ENCODE measurements at places on chromosomes 1 and 21.

DNA sequence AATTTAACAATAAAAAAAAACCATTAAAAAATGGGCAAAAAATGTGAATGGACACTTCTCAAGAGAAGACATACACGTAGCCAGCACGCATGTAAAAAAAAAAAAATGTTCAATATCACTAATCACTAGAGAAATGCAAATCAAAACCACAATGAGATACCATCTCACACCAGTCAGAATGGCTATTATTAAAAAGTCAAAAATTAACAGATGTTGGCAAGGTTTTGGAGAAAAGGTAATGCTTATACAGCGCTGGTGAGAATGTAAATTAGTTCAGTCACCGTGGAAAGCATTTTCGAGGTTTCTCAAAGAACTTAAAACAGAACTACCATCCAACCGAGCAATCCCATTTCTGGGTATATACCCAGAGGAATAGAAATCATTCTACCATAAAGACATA lies 1091.5 kb upstream of the B3GALT2 start:
- H3K27ac ChIP-seq, result no peak overlapping the region
- no peaks in the 10 kb centered on the region for H3K27me3 ChIP-seq
- no peaks in the 10 kb centered on the region for H3K4me1 ChIP-seq

GRCh38 chr1:109508001-109508872 lies 1.3 kb downstream of the AMIGO1 start:
- no peak overlapping the region for H3K27ac ChIP-seq
- H3K4me3 ChIP-seq, result peak overlapping the region; percentile 95
- no peaks in the 10 kb centered on the region for H3K36me3 ChIP-seq
- no peaks in the 10 kb centered on the region for H3K27me3 ChIP-seq
- H3K4me1 ChIP-seq, result no peaks in the 10 kb centered on the region
- no peak for DNase-seq

GRCh38 chr1:33182896-33183295 lies 1.1 kb upstream of the TRIM62 start:
- H3K36me3 ChIP-seq, result no peaks in the 10 kb centered on the region
- H3K27ac ChIP-seq, result peak overlapping the region; percentile 80
- DNase-seq, result no peak

GRCh38 chr1:102937401-102937800 lies 170.9 kb downstream of the COL11A1 start:
- no peaks in the 10 kb centered on the region for H3K36me3 ChIP-seq
- no peak for DNase-seq
- no peaks in the 10 kb centered on the region for H3K27me3 ChIP-seq
- no peaks in the 10 kb centered on the region for H3K4me1 ChIP-seq
- H3K27ac ChIP-seq, result no peak overlapping the region

DNA sequence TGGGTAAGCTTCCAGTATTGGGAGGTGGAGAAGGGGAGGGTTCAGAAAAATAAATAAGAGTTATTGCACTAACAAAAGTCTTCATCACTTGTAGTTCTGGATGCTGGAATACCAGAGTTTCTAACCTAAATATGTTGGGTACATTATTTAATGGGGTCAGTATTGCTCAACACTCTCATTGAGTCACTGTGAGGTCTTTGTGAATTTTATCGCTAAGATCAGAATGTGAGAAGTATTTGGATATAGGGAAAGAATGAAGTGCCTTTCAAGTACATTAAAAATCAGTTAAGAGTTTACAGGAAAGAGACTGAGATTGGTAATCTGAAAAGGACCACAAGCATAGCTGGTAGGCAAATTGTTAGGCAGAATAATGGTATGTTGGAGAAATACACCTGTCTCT lies 8.8 kb downstream of the SNRPE start:
- no peaks in the 10 kb centered on the region for H3K27me3 ChIP-seq
- H3K36me3 ChIP-seq, result no peaks in the 10 kb centered on the region
- no peaks in the 10 kb centered on the region for H3K4me1 ChIP-seq
- DNase-seq, result no peak

- H3K36me3 ChIP-seq, result no peaks in the 10 kb centered on the region
- DNase-seq, result no peak
- H3K27me3 ChIP-seq, result no peaks in the 10 kb centered on the region
- H3K4me1 ChIP-seq, result no peaks in the 10 kb centered on the region
- no peak overlapping the region for H3K4me3 ChIP-seq
Observed at GRCh38 chr21:16342932-16343331, 613.1 kb downstream of the USP25 start.

DNA sequence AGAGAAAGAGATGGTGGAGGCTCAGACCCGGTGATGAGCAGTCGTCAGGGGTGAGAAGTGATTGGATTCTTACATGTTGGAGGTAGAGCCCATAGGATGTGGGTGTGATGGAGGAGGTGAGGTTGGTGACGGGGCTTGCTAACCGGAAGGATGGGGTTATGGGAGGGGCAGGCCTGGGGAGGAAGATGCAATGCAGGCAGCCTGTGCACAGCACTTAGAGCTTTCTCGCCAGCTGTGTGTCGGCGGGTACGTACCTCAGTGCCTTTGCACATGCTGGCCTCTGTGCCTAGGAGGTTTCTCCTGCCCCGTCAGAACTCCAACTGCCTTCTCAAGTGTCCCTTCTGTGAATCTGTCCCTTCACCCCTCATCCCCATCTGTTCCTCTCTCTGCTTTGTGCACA lies 2.9 kb upstream of the BSND start:
- H3K4me1 ChIP-seq, result peaks cover 10% of the 10 kb centered on the region
- H3K27ac ChIP-seq, result no peak overlapping the region
- H3K36me3 ChIP-seq, result no peaks in the 10 kb centered on the region
- no peak for DNase-seq
- H3K4me3 ChIP-seq, result no peak overlapping the region

DNA sequence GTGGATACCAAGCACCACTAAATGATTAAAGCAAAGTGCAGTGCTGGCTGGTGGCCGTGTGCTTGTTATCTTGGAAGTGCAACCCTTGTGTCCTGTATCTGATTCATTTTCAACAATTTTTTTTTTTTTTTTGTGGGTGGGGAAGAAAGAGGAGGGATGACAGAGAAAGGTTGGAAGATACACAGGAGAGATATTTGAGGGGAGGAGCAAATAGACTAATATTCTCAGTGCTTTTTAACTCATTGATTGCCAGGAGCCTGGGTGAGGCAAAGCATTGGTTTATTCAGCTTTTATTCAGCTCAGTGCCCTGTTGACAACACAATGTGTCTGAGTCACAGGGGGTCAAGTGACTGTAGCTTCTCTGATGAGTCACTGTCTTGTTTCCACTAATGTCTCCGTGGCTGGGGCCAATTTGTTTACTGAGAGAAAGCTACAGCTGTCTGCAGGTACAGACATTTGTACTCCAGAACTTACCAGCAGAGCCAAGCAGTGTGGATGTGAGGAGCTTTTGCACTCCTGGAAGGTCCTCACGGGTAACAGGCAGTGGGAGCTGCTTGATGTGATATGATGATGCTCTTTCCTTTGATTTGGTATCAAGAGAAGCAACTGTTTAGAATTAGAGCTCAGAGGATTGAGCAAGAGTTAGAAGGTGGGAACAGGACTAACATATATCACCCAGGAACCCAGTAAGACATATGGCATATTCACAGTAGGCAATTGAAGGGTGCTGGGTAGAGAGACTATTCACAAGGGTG lies 23.6 kb upstream of the DNM3 start:
- no peaks in the 10 kb centered on the region for H3K4me1 ChIP-seq
- no peaks in the 10 kb centered on the region for H3K27me3 ChIP-seq
- DNase-seq, result no peak
- H3K36me3 ChIP-seq, result no peaks in the 10 kb centered on the region
- H3K4me3 ChIP-seq, result no peak overlapping the region

- H3K27ac ChIP-seq, result no peak overlapping the region
- DNase-seq, result no peak
- no peaks in the 10 kb centered on the region for H3K36me3 ChIP-seq
- no peak overlapping the region for H3K4me3 ChIP-seq
Observed at GRCh38 chr1:197092491-197093023, 25.5 kb upstream of the F13B start.

DNA sequence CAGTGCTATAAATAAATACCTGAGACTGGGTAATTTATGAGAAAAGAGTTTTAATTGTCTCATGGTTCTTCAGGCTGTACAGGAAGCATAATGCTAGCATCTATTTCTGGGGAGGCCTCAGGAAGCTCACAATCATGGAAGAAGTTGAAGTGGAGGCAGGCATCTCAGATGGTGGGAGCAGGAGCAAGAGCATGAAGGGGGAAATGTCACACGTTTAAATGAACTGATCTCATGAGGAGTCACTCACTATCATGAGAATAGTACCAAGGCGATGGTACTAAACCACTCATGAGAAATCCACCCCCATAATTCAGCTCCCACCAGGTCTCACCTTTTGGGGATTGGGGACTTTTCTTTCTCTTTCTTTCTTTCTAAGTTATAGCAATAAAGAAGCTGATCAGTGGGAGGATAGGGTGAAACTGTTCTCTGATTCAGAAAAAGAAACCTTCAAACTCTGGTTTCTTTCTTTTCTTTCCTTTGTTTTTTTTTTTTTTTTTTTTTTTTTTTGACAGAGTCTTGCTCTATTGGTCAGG lies 17.1 kb upstream of the SPAG17 start:
- no peaks in the 10 kb centered on the region for H3K36me3 ChIP-seq
- H3K27ac ChIP-seq, result no peak overlapping the region
- H3K4me3 ChIP-seq, result no peak overlapping the region
- H3K4me1 ChIP-seq, result no peaks in the 10 kb centered on the region
- H3K27me3 ChIP-seq, result no peaks in the 10 kb centered on the region

GRCh38 chr1:5850503-5850902 lies 141.7 kb downstream of the NPHP4 start:
- no peaks in the 10 kb centered on the region for H3K4me1 ChIP-seq
- H3K27ac ChIP-seq, result no peak overlapping the region
- no peak overlapping the region for H3K4me3 ChIP-seq
- no peaks in the 10 kb centered on the region for H3K27me3 ChIP-seq

DNA sequence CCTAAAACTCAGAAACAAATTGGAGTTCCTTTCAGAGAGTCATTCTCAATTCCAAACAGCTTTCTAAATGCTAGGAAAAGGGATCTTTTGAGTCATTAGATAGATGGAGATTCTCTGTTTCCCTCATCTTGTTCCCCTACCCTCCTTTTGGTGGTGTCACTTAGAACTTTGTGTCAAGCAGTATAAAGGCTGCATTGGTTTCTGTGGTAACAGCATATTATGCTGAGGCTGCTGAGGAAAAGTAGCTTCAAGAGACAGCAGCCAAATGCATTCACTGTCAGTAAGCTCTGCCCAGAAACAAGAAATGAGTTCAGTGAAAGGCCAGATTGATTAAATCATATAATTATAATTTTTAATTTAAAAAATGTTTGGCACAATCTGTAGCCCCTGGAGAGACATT lies 144.1 kb downstream of the LRRC40 start:
- no peak overlapping the region for H3K27ac ChIP-seq
- H3K27me3 ChIP-seq, result no peaks in the 10 kb centered on the region
- no peaks in the 10 kb centered on the region for H3K4me1 ChIP-seq
- DNase-seq, result no peak
- no peak overlapping the region for H3K4me3 ChIP-seq
- H3K36me3 ChIP-seq, result no peaks in the 10 kb centered on the region

GRCh38 chr1:50427818-50428779 lies 4.9 kb upstream of the DMRTA2 start:
- H3K27me3 ChIP-seq, result peaks cover 74% of the 10 kb centered on the region
- H3K4me1 ChIP-seq, result peaks cover 13% of the 10 kb centered on the region
- H3K4me3 ChIP-seq, result no peak overlapping the region

DNA sequence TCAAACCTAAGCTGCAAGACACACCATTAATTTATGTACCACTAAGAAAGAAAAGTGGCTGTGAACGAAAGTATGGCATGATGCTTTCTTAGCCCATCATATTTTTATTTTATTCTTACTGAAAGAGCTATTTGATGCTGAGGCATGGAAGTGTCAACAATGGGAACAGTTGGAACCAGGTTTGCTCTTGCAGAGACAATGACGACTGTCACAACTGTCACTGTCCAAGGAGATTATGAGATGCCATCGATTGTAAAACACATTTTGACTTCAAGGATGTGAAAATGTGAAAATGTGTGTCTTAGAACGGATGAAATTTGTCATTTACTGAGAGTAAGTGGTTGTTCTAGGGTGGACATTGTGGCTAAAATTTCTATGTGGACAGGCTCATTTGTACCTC lies 2.8 kb upstream of the ACTL8 start:
- no peak overlapping the region for H3K4me3 ChIP-seq
- H3K36me3 ChIP-seq, result no peaks in the 10 kb centered on the region
- H3K27ac ChIP-seq, result no peak overlapping the region
- H3K4me1 ChIP-seq, result no peaks in the 10 kb centered on the region
- no peak for DNase-seq

- DNase-seq, result no peak
- no peaks in the 10 kb centered on the region for H3K4me1 ChIP-seq
- no peak overlapping the region for H3K4me3 ChIP-seq
Observed at GRCh38 chr1:32549616-32550015, 10.4 kb downstream of the ZBTB8A start.

DNA sequence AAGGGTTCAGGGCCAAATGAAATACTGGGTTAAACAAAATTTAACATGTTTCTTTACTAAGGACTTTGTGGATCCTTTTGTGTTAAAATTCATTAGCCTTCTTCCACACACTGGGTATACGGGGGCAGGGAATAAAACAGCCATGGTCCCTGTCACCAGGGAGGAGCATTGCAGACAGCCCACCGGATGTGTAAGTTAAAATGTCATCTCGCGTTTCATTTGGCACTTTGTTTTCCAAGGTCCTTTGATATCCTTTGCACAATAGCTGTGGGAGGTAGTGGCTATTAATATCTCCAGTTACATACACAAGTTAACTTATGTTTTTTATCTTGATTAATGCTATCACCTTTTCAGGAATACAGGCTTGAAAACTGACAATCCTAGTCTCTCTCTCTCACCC lies 172.7 kb downstream of the BARHL2 start:
- no peak overlapping the region for H3K27ac ChIP-seq
- no peaks in the 10 kb centered on the region for H3K36me3 ChIP-seq
- H3K4me3 ChIP-seq, result no peak overlapping the region
- no peaks in the 10 kb centered on the region for H3K27me3 ChIP-seq
- DNase-seq, result no peak
